Activated naive CD4-positive, alpha-beta T cell (primary cell): ENCODE measurements at places on chromosomes 1 and 21.
A peak's percentile ranks its signal among the peaks of the same experiment; 100 is the strongest.

- DNase-seq: no peak
These were observed 79.8 kb downstream of the USP1 start for GRCh38 chr1:62516600-62516999.

GRCh38 chr1:118902711-118903191, 85.4 kb downstream of the TBX15 start:
- DNase-seq: no peak

- no peak for DNase-seq
These were observed 39.1 kb upstream of the LRRC3 start for GRCh38 chr21:44416193-44416592.

DNA sequence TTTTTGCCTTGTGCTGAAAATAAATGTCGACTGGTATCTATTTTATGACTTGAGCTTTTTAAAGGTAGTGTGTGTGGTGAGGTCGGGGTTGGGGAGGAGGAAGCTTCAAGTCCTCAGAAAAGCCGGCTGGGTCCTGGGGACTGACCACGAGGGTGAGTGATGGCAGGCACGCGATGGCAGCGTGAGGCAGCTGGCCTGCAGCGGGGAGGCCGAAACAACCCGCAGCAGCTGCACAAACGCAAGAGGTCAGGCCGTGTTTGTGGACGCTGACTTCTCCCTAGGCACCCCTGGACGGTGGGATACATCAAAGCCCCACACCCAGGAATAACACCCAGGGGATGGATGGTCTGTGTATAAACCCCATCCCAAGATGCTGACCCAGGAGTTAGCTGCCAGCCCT, 51.4 kb downstream of the ZBTB18 start:
- DNase-seq: no peak

DNA sequence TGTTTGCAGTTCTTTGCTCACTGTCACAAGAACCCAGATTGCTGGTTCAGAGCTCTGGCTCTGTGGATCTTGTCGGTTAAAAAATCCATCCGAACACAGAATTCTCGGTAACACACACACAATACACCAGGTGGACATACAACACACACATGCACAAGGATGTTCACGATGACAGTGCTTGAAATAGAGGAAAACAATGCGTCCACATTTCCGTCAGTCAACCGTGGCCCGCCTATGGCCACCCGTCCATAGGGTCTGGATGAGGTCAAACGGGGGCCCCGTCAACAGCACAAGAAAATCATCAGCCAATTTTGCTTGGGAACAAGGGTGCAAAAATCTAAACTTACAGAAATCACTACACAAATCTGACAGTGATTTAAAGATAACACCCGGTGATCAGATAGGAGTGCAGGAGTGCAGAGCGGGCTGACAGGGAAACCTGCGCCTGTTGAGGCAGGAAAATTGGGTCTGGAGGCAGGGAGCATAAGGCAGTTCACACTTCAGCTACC, 50.4 kb upstream of the SLC19A1 start:
- DNase-seq: no peak

DNA sequence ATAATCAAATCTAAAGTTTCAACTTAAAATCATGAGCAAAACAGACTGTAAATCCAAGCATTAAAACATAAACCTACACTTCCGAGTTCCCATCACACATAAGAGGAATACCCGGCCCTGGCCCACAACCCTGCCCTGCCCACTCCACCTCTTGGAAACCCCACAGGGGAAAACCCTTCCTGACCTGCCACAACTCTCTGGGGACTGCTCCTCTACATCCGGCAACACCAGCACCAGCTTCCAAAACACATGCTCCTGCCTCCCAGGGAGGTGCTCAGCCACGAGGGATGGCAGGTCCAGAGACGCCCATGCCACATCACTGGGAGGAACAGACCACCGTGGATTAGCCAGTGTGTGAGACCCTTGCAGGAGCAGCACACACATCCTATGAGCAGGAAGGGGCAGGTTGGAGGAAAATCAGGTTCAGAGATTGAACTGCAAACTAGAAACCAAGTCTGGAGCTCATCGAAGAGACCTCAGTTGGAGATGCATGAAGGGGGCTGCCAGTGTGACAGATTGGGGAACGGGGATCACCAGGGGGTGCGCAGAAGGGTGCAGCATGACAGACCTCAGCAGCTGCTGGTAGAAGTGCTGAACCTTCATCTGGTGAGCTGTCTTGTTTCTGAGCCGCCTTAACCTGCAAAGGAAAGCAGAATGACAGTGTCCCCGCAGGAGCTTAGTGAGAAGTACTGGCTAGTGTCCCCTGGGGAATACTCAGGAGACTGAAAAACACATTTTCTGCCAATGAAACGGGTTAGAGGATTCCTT, 25.8 kb upstream of the LSS start:
- DNase-seq: no peak

DNA sequence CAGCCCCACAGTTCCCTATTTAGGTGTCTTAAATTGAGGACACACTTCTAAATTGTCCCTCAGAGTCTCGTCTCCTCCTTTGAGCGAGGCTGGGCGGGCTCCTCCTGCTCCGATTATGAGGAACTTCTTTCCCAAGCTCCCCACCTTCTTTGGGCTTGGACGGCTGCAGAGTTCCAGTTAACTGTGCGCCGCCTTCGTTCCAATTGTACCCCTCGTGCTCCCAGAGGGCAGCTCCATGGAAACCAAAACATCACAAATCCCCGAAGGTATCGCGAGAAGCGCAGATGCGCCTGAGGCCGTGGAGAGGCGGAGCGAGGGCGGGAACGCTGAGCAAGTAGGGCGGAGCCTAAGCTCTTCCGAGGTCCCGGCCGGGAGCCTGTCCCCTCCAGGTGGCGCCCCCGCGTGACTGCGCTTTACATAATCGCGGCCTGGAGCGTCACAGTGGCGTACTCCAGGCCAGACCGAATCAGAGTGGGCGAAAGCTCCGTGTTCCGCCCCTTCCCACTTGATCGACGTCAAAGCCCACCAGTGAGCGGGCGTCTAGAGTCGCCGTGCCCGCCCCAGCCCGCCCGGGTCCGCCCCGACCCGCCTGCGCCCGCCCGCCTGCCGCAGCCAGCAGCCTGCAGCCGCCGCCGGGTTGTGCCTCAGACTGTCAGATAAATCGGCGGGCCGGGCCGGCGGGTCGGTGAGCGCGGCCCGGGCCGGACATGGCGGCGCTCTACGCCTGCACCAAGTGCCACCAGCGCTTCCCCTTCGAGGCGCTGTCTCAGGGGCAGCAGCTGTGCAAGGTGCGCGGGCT, at the start of gene FAM76A:
FAM76A (plus strand) TSS at position 588 of the 799 bp plus-strand sequence; CDS start at position 708, 120 bp downstream.
- DNase-seq: peak; percentile 100

- DNase-seq: no peak
These were observed 2.1 kb downstream of the ARMH1 start for GRCh38 chr1:44676484-44677200.

DNA sequence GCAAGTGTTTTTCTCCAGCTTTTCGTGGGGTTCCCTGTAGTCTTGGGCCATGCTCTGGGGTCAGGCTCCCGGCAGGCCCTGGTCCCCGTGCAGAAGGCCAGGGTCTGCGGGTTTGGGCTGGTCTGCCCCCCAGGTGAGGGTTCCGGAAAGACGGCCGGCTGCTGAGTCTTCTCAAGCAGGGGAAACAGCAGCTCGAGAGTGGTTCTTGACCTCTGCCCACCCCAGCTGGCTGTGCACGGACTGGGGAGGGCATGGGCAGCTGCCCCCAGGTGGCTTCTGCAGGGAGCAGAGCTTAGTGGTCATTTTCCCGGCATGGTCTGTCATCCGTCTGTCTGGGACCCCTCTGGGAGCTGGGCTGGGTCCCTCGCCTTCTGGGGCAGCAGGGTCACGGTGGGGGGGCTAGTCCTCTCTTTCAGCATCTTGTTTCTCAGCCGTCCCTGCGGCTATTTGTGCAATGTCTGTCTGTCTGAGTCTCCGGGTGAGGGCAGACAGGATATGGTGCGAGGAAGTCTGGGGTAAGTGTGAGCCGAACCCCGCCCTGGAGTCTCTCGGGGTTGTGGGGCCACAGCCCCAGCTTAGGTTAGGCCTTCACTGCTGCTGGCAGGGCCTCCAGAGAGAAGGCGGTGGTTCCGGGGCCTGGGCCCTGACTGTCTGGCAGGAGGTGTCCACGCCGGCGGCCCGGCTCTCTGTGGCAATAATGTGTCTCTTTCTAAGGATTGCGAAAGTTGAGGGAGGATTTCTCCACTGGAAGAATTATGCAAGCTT, 6.1 kb downstream of the SKI start:
- DNase-seq: no peak

- DNase-seq: no peak
These were observed 37.1 kb upstream of the CLSTN1 start for GRCh38 chr1:9860887-9861286.

DNA sequence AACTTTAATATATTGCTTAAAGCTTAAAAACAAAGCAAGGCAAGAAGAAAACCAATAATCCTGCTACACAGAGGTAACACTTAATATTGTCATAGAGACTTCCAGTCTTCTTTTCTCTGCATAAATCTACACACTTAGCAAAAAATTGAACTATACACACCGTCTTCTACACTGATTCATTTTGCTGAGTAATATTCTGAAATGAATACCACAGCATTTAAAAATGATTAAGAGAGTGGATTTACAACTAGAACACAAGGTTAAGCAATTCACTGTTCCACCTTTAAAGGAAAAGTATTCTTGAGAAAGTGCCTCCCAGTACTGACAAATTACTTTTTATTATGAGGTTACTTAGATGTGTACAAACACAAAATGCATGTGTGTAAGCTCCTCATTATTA, 22.2 kb upstream of the ITPKB start:
- DNase-seq: no peak

- DNase-seq: no peak
These were observed at the start of gene GBP2 for GRCh38 chr1:89125913-89126580. Gene GBP2 (minus strand): TSS chr1:89126114. CDS start chr1:89121966, 4,148 bp downstream.

DNA sequence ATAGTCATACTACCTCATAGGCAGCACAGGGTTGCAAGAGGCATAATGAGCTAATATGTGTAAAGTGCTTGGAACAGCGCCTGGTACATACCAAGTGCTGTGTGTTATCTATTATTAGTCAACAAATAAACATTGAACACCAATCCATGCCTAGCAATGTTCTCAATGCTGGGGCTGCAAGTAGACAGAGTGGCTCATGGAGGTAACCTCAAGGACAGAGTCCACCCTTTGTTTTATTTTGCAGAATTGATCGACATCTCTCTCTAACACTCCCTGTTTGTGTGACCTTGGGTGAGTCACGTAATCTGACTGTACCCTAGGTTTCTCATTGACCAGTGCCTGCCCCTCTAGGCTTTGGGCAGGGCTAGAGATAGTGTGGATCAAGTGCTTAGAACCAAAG, 164.0 kb upstream of the KLHDC7A start:
- no peak for DNase-seq

GRCh38 chr1:39124282-39124681, 80.2 kb upstream of the MACF1 start:
- no peak for DNase-seq

GRCh38 chr1:51859333-51859732, 19.2 kb downstream of the NRDC start:
- DNase-seq: no peak

GRCh38 chr1:199585392-199585791, 442.1 kb upstream of the NR5A2 start:
- no peak for DNase-seq

DNA sequence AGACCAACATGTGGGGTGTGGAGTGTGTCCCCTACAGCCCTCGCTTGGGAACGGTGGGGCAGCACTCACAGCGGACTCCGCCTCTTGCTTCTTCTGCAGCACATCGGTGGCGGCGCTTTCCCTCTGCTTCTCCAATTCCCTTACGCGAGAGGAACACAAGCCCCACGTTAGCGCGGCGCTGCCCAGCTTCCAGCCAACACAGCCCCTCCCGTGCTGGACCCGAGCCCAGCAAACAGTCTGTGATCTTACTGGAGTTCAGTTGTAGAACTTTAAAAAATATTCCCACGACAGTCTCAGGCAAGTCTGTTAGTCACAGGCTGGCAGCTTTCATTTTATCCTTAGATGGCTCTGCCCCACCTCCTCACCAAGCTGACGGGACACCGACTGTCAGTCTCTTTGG, 13.6 kb downstream of the THAP3 start:
- no peak for DNase-seq

GRCh38 chr1:59178339-59179187, 118.3 kb upstream of the FGGY start:
- DNase-seq: no peak

- DNase-seq: no peak
These were observed 10.0 kb upstream of the SRARP start for GRCh38 chr1:15994081-15994480.

- no peak for DNase-seq
These were observed 27.7 kb upstream of the PLEKHM2 start for GRCh38 chr1:15656464-15656863.

DNA sequence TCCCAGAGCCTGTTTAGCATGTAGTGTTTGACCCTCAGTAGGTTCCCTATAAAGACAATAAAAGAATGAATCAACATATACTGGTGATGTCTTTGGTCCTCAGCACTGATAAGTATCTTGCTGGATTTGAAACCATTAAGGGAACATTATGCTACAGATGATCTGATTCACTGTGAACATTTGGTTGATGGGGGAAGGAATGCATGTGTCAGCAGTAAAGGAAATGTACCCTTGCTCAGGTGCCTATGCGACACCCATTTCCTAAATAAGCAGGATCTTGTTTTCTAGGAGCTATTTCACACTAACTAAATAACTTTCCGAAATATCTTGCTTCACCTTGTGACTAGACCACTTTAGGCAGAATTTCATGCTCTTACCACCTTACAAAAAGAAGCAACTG, 13.0 kb downstream of the TEX38 start:
- DNase-seq: no peak

DNA sequence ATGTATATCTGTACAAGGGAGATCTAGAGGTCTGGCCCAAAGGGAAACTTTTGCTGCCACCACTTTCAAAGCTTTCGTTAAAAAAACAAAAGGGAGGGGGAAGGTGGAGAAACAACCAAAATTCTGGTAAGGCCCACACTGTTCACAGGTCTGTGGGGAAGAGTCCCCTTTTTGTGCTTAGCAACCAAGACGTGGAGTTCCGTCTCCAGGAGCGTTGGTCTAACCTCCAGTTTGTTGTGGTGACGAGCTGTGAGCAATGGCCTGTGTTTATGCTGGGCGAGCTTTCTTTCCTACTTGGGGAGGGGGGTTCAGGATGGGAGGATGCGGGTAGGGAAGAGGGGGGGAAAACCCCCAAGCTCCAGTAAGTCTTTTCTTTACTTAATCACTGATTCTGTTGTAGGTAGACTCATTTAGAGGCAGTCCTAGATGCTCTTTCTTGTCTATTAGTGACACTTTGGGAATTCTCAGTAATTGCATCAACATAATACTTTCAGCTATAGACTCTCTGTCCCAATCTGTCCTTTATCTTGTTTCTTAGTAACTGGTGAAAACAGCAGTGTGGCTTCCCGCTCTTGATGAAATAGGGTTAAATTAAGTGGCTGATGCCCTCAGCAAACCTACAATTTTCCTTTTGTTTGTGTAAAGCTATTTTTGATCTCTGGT, 1.5 kb downstream of the HIPK1 start:
- no peak for DNase-seq

DNA sequence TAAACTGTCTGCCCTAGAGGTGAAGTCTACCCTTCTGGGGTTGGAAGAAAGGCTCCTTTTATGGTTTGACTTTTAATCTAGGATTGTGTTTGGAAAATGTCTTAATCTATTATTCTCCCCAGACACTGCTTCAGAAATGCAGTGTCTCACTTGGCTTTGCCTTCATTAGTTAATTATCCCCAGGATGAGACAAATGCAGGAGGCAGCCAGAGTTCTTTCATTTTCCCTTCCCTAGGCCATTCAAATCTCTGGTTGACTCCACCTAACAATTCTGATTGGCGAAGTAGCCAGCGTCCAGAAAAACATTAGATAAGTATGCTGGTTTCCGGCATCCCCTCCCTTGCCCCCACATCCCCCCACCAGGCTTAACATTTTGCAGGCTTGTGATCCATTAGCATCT, 325.8 kb upstream of the PBX1 start:
- DNase-seq: no peak
